ENCODE measurements at places on chromosomes 6 and 20.

GRCh38 chr20:10824750-10825500 is 151.1 kb upstream of the JAG1 start:
- no peak for DNase-seq

- no peak for DNase-seq
Observed at GRCh38 chr20:17943343-17943742, 25.3 kb downstream of the SNX5 start.

GRCh38 chr20:46111028-46111835 is 6.9 kb upstream of the CD40 start:
- DNase-seq, result no peak

DNA sequence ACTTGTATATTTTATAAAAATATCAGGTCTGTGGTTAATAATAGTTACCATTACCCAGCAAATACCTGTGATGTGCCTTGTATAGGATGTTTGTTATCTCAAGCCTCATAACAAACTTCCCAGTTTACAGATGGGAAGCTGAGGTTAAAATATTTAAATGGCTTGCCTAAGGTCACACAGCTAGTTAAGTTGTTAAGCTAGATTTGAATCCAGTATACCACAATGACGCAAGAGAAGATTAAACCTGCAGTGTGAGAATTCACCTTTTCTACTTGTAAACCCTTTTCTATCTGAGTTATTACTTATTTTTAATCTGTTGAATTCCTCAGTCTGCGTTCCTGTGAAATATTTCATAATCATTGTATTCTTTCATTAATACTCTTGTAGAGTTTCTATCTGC is 4.9 kb downstream of the DSP start:
- DNase-seq, result no peak

DNA sequence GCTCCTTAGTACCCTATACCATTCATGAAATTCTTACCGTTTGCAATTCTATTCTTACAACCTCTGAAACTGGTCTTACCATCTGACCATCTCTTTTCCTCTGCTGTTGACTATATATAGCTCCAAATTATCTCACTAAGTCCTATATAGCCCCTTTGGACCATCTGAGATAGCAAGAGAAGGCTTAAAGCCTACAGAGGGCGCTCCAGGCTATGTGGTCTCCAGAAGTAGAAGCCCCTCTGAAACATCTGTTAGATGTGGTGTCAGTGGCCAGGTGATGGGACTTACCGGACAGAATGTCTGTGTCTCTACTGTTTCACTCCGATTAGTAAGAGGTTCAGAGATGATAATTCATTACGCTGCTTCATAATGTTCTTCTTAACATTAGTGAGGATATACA is 140.7 kb upstream of the BMP2 start:
- no peak for DNase-seq

- DNase-seq, result no peak
Observed at GRCh38 chr20:37388831-37389230, 42.9 kb downstream of the SRC start.

DNA sequence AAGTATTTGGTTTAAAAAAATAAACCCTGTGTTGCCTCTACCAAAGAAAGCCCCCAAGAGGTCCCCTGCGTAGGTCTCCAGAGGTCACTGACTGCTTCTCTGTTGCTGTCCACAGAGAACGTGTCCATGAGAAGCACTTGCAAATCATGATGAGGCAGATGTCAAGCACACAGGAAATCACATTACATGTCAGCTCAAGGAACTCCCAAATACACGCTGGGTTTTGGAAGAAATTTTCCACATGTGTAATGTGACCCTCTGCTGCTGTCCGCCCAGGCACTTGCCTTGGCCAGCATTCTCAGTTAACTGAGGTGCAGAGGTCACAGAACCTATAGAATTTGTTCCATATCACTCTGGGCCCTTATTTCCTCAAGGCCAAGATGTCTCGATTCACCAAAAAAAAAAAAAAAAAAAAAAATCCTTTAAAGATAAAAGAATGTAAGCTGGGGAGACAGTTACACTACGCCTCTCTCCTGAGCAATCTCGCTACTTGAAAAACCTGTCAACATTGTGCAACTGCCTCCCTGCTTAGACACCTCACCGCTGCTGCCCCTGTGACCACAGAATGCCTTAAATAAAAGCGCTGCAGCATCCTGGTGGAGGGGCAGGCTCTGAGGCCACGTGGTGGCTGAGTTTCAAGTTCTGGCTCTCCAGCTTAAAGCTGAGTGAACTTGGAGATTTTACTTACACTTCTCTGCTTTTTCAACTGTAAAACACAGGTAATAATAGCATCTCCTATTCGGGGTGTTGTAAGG is 42.3 kb downstream of the SLC22A23 start:
- DNase-seq, result no peak

GRCh38 chr20:6028818-6029217 is 25.0 kb downstream of the LRRN4 start:
- DNase-seq, result no peak

DNA sequence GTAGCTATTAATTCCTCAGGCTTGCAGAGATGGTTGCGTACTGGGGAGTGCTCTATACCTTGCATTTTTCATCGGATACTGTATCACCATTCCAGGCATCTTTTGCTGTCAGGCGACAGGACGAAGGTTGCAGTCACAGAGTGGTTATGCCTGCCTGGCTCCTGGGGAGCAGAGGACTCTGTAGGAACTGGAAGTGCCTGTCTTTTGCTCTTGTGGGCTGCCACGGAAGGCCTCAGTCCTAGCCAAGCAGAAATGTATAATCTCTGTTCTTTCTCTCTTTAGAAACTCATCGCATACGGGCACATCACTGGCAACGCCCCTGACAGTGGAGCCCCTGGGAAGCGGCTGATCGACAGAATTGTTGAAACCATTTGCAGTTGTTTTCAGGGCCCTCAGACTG is 29.5 kb downstream of the ARFGEF2 start:
- DNase-seq, result no peak

DNA sequence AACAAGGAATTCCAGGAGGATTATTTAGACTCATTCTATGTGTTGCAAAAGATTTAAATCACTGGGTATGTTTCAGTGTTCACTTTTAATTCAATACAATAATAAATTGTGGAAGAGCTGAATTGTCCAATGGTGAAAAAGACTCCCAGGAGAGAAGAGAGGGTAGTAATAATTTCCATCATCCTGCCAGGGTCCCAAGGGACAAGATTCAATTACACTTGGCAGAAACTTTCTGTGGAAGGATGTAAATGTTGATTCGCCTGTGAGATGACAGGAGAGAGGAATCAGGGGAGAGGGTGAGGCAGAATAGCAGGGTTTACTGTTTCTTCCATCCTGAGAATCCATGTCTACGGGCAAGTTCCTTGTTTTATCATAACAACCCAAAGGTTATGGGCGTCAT is 342.7 kb downstream of the ESR1 start:
- DNase-seq, result no peak

- no peak for DNase-seq
Observed at GRCh38 chr6:331622-332521, 39.6 kb downstream of the DUSP22 start.

- peak; percentile 48 for DNase-seq
Observed at GRCh38 chr6:91667596-91667995, 1080.7 kb upstream of the MAP3K7 start.

- DNase-seq, result peak; percentile 56
Observed at GRCh38 chr20:60254901-60255411, 296.7 kb downstream of the CDH26 start.

GRCh38 chr6:106044151-106044550 is 42.0 kb upstream of the PRDM1 start:
- DNase-seq, result no peak

DNA sequence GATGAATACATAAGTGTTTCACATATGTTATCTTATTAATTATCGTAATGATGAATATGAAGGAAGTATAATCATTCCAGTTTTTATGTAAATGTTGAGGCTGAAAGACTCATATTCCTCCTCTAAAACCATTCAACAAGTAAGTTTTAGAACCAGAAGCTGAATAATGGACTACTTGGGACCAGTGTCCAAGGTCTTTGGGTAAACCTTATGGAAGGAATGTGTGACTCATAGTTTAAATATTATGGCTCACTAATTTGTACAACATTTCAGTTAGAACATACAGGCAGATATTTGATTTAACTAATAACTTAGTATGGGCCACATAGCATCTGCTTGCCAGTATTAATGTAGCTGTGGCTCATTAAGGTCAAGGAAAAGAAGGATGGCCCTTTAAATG is 209.6 kb downstream of the TFAP2B start:
- DNase-seq, result no peak

DNA sequence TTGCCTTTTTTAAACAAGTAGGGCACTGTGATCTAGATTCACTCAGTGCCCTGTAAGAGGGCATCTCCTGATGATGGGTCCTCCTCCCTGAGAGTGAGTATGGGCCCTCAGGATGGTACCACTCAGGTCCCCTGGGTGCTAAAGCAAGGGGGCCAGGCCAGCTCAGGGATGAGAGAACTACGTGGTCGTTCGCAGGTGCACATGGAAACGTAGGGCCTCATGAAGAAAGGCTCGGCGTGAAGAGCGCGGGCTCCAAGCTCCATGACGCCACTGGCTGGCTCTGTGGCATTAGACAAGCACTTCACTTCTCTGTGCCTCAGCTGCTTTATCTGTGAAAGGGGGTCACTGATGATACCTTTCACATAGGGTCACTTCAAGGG is 50.7 kb downstream of the SYNJ2 start:
- no peak for DNase-seq

DNA sequence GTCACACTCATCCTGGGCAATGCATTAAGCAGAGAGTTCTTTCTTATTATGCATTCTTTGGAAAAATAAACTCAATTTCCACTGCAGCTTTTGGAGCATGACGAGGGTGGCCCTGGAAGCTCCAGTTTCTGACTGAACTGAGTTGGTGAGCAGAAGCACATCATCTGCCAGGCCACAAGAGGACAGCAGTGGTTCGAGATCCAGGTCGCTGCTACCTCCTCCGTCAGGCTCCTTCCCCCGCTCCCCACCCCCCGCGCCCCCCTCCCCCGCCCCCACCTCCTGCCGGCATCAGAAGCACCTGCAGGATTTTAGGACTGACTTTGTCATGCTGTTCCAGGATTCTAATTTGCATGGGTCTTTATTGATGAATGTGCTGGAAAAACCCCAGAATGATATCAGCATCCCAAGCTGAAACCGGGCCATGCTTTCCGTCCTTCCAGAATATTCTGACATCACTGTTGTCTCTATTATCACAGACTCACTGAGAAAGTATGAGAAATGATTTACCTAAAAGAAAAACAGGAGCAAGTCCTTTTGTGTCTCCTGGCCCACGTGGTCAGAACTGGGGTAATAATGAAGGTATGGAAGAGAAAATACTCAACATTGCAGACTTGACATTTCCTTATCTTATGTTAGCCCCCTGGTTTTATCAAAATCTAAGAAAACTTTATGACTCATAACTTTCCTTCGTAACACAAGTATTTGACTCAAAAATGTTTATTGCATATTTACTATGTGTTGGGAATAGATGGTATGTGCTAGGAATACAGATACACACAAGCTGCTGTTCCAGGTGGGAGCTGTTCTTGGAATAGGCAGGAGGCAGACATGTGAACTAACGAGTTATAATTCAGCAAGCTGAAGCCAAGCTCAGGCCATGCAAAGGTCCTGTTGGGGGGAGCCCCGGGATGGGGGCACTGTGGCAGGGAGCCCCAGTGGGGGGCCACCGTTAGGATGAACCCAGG is 220.2 kb upstream of the EXOC2 start:
- DNase-seq, result peak; percentile 1

DNA sequence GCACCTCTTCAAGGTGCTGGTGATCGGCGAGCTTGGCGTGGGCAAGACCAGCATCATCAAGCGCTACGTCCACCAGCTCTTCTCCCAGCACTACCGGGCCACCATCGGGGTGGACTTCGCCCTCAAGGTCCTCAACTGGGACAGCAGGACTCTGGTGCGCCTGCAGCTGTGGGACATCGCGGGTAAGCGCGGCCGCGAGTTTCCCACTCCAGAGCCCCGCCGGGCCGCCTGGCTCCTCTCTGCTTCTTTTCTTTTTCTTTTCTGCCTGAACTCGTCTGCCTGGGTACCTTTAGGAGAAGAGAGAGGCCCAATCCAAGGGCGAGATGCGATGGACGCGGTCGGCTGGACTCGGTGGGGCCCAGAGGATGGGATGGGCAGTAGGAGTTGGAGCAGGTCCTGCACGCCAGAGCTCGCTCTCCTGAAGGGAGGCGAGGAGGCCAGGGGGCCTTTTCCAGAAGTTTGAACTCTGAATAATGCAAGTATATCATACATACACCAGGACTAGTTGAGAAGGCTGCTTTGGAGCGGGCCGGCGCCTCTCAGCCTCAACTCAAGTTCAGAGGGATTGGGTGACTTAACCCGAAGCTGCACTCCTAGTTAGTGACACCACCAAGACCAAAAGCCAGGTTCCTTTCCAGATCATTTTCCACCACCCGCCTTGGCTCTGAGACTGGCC is 445 bp downstream of the RAB32 start:
- DNase-seq, result no peak

GRCh38 chr6:102381203-102381602 is 987.7 kb downstream of the GRIK2 start:
- DNase-seq, result no peak

GRCh38 chr6:160871320-160871719 is 120.2 kb upstream of the MAP3K4 start:
- DNase-seq, result no peak

DNA sequence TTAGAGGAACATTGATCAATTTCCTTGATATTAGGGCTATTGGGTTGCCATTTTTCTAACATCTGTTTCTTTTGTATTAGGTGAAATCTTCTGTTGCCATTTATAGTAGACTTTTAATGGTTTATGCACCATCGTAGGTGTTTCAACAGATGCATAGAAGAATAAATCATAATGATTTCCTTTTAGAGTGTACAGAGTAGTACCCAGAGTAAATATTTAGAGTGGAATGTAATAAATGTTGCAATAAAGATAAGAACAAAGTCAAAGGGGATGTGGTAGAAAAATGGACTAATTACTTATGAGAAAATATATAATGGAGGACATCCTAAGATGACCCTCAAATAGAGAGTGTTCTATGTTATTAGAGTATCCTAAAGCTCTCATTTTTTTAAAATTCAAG is 643.0 kb upstream of the CITED2 start:
- no peak for DNase-seq

DNA sequence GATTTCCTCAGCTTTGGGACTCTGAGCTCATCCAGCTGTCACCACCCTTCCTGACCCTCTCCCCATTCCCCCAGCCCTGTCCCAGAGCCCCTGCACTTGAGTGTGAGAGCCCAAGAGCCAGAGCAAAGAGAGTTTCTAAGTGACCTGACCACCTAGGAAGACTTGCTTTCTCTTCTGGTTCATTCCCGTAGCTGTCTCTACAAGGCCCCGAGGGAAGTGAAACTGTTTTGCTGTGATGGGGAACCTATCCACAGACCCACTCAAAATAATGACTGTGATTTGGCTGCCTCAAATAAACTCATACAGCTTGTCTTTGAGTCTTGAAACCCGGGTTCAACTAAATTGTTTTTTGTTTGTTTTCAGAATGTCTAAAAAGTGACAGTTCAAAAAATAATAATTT is 74.6 kb upstream of the XRN2 start:
- DNase-seq, result no peak

Measured in COR-L47 (cell line).